Activated CD4-positive, alpha-beta T cell treated with anti-CD3 and anti-CD28 coated beads for 24 hours (primary cell): ENCODE measurements at places on chromosomes 1 and 21.
A peak's percentile ranks its signal among the peaks of the same experiment; 100 is the strongest.

- no peak for DNase-seq
Measured at GRCh38 chr1:162565460-162565859, 3.9 kb downstream of the UAP1 start.

DNA sequence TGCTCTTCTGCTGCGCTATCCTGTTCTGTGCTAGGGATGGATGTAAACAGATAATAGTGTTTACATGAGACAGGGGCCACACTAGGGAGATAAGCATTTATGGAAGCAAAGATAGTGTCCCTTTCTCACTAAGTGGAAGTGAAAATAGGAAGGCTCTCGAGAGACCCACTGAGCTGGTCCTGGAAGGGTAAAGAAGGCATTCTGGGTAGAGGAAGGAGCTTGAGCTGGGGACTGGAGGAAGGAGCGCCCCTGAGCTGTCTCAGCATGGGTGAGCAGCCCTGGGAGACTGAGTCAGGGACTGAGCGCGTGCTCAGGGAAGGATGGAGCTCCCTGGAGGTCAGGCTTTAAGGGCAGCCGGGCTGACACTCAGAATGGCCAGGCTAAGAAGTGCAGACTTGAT is 93.3 kb downstream of the IGSF21 start:
- no peak for DNase-seq

DNA sequence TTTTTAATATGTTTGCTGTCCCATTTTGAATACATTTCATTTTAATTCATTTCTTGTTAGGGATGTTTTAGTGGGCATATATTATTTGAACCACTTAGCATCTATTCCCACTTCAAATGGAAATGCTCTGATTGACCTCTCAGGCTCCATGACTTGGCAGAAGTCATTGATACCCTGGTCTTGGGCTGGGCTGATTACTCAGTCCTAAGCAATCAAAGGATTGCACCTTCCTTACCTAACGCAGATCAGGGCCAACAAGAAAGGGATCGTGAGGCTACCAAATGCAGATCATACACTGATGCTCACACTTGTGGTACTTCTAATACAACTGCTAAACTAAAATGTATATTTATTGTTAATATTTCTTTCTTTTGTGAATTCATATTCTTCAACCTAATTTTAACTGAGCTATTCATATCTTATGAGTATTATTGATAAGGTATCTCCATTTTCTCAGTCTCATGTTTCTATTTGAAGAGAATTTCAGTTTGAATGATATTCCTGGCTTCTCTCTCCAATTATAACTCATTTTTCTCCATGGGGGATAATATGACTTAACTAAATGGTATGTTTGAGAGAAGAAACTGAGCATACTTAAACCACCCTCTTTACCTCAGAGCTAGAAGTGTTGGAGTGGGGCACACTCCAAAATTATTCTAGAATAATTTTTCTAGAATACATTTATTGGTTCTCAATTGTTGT is 615.5 kb upstream of the ADAMTS5 start:
- DNase-seq = no peak

DNA sequence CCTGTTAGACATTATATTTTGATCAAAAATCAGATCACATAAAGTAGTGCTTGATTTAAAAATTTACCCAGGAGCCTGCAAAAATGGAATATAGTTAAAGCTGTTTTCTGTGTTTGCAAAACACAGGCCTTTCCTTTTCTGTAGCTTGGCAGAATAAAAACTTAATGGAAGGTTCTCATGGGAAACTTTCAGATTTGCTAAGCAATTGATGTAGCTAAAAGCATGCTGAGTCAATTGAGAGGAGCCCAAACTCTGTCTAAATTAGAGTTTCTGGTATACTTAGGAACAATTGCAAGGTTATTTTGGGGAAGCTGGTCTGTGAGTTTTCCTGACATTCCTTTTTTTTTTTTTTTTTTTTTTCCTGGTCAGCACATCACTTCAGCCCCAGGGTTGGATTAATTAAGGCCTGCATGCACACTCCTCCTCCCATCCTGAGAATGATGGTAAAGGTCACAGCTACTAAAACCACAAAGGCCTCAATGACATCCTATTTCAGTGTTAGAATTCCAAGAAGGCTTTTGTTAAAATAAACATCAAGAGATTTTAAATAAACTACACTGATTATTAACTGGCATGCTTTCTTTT is 608.7 kb downstream of the PLPP3 start:
- no peak for DNase-seq

DNA sequence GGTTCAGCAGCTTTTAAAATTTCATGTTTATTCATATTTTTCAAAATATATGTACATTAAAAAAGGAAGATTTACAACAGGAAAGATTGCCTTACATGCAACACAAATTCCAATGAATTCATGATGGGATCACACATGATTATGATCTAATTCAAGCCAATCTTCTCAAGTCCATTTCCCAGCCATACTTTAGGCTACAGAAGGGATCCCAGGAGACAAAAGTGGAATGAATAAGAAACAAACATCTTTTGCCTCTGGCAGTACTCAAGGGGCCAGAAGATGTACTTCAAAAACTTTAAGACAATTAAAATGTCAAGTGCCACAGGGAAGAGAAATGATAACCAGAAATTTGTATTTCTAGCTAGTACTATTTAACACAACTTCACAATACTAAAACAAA is 10.2 kb upstream of the SH2D5 start:
- DNase-seq = no peak

DNA sequence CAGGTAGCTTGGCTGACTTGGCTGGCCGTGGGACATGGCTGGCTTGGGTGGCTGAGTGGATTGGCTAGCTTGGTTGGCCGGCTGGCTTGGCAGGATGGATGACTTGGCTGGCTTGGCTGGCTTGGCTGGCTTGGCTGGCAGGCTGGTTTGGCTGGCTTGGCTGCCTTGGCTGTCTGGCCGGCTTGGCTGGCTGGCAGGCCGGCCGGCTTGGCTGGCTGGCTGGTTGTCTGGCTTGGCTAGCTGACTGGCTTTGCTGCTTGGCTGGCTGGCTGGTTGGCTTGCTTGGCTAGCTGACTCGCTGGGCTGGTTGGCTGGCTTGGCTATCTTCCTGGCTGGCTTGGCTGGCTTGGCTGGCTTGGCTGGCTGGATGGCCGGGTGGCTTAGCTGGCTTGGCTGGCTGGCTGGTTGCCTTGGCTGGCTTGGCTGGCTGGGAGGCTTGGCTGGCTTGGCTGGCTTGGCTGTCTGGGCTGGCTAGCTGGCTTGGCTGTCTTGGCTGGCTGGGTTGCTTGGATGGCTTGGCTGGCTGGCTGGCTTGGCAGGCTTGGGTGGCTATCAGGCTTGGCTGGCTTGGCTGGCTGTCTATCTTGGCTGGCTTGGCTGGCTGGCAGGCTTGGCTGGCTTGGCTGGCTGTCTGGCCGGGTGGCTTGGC is 129.7 kb upstream of the FAM72C start:
- no peak for DNase-seq

- no peak for DNase-seq
Measured at GRCh38 chr21:43894206-43894577, 29.2 kb downstream of the AGPAT3 start.

GRCh38 chr1:90973897-90974798 is 47.7 kb downstream of the ZNF644 start:
- no peak for DNase-seq

- no peak for DNase-seq
Measured at GRCh38 chr1:145977486-145978470, 13.3 kb downstream of the POLR3GL start.

- DNase-seq = no peak
Measured at GRCh38 chr1:179549368-179549700, 26.4 kb downstream of the NPHS2 start.

DNA sequence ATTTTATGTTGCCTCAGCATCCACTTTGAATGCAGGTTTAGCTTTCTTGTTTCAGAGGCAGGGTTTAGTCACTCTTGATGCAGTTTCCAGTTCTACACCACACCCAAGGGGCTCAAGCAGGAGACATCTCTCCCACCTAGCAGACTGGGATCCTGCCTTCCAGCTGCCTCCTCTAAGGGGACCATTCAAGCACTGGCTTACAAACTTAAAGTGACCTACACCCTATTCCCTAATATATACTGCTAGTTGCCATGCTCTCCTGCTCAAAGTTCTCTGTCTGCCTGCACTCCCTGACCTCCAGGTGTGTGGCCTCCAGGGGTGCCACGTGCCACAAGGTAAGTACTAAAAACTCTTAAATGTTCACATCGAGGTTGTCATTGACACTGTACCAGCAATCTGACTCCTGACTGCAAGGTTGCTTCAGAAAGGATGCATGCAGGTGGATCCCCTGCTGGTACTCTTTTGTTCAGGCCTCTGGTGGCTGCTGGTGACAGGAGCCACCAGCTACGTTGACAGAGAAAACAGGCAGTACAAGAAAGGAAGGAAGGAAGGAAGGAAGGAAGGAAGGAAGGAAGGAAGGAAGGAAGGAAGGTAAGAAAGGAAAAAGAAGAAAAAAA is 185.9 kb downstream of the COQ8A start:
- DNase-seq = no peak

GRCh38 chr1:158716335-158716734 is 4.2 kb downstream of the OR6K3 start:
- no peak for DNase-seq

DNA sequence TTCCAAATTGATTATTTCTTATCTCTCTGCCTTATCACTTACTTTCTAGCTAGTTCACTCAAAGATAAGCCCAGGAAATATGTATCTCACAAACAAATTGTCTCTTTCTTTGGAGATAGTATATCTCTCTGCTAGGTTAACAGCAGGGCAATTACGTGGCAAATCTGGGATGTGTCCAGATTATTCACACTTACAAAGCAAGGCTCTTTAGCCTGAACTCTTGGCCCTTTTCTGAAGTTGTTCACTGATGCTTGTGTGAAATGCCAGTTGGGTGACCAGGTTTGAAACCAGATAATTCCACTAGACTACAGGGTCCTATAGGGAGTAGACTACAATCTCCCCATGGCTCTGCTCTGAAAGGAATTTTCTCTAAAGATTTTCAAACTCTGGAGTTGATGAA is 30.8 kb upstream of the FAM78B start:
- no peak for DNase-seq

GRCh38 chr1:30929135-30929889 is 20.8 kb upstream of the SDC3 start:
- DNase-seq = peak; percentile 23

- DNase-seq = no peak
Measured at GRCh38 chr1:108055387-108055786, 90.4 kb upstream of the VAV3 start.

GRCh38 chr1:98103617-98104285 is 182.9 kb upstream of the DPYD start:
- no peak for DNase-seq

DNA sequence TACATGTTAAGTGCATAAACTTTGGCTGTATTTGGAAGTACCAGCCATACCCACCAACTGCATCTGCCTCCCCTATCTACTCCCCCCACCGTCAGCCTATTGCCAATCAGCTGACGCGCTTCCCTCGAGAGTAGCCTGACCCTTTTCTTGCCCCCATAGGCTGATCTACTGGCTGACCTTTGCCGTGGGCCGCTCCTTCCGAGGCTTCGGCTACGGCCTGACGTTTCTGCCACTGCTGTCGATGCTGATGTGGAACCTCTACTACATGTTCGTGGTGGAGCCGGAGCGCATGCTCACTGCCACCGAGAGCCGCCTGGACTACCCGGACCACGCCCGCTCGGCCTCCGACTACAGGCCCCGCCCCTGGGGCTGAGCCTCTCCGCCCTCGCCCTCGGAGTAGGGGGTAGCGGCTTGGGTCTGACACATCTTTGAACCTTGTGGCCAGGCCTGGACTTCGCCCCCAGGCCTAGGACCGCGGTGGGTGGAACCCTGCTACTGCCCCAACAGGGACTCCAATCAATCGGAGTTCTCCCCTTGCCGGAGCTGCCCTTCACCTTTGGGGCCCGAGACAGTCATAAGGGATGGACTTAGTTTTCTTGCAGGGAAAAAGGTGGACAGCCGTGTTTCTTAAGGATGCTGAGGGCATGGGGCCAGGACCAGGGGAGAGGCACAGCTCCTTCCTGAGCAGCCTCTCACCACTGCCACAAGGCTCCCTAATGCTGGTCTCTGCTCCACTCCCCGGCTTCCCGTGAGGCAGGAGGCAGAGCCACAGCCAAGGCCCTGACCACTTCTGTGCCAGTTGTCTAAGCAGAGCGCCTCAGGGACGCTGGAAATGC is 4.0 kb downstream of the GLMP start:
- no peak for DNase-seq

- DNase-seq = no peak
Measured at GRCh38 chr1:66919828-66920227, 4.8 kb downstream of the DNAI4 start.

- DNase-seq = no peak
Measured at GRCh38 chr1:84708031-84708430, 17.8 kb upstream of the SSX2IP start.
